ENCODE measurements at places on chromosomes 5 and 9.

DNA sequence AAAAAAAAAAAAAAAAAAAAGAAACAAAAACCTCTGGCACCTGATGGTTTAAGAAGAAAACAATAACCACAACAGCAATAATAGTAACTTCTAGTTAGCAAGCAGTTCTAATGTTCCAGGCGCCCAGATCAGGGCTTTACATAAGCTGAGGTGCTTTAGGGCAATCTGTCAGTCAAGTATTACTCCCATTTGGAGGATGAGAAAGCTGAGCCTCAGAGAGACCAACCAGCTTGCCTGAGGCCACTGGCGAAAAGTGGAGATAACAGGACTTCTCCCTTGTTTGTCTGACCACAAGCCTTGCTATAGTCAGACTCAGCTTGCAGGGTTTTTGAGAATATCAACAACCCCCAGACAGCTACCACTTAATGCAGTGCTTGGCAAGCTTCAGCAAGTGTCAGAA, 83.5 kb upstream of the BOD1 start:
- DNase-seq = no peak

- DNase-seq = no peak
These were observed 31.0 kb upstream of the SHISAL2B start for GRCh38 chr5:64659289-64659688.

DNA sequence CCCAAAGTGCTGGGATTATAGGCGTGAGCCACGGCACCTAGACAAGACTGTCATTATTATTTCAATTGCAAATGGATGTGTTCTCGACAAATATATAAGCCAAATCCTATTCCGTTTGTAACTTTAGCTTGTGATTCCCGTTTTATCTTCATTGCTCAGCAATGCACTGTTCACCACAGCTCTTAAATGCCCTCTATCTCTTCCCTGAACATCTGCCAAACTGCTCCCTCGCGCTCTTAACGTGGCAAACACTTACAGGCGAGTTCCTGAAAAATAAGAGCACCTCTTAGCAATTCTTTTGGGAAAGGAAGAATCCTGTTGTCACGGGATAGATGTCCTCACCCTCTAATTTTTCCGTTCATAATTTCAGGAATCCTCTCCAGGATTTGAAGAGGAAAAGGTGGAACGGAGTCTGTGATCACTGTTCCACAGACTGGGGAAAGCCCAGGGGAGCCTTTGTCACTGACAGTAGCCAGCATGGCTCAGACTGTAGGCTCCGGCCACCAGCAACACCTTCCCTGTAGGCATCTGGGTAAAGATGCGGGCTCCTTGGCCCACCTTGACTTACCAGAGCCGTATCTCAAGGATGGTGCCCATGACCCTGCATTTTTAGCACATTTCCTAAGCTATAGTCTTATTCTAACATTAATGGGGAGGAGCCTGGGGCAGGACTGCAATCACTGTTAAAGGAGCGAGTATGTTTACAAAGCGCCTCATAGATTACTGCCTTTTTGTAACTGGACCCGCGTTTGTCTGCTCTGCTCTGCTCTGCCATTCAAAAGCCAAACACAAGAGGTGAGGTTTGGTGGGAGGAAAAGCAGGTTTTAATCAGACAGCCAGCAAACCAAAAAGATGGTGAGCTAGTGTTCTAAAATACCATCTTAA, 20.2 kb upstream of the GNPDA1 start:
- DNase-seq = no peak

DNA sequence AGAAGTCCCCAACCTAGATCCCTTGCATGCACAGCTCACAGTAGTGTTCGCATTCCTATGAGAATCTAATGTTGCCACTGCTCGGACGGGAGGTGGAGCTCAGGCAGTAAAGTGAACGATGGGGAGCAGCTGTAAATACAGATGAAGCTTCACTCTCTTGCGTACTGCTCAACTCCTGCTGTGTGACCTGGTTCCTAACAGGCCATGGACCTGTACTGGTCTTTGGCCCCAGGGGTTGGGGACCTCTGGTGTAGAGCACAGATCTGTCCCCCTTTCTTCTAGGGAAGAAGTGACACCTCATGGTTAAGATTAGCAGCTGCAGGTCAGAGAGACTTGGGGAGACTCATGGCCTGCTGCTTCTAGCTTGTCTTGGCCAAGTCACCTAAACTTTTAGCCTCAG, 7.1 kb downstream of the ARHGEF28 start:
- DNase-seq = peak; percentile 35

DNA sequence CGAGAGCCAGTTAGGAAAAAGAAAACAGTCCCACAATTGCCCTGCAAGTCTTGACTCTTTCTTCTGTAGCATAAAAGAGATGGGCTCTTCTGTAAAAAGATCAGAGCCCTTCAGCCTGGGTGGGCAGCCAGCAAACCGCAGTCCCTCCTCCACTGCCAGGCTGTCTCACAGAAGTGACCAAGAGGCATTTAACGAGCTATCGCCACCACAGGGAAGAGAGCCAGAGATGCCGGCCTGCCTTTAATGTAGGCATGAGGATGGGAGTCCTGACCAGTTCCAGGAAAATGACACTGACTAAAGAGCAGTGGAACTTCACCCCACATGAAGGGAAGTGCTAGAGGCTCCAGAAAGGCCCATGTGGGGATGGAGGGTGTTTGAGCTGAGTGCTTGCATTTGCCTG, 264.6 kb downstream of the NDUFS4 start:
- no peak for DNase-seq

DNA sequence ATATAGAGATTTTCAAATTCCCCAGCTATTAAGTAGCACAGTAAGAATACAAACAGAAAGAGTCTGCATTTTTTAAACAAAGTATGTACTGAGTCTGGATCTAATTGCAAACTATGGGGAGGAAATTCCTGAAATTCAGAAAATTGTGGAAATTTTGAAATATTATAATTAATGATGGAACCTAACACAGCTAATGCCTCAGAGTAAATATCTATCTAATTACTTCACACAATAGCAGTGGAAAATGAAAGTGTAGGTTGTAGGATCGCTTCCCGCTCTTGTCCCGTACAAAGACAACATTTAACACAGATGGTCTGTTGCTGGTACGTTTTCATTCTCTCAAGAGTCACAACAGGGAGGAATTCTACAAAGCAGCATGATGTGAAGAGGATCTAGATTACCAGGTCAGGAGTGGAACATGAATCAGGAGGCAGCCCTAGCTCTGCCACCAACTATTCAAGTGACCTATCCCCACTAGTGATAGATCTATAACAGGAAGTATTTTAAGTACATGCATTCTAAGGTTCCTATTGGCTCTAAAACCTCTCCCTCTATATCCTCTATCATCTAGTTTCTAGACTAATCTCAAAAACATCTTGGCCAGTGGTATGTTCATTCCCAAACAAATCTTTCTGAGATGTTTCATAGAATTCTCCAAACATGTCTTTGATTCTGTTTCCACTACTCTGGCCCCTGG, 58.9 kb upstream of the GRAMD2B start:
- no peak for DNase-seq

GRCh38 chr5:72377910-72378638, 57.9 kb downstream of the PTCD2 start:
- no peak for DNase-seq

DNA sequence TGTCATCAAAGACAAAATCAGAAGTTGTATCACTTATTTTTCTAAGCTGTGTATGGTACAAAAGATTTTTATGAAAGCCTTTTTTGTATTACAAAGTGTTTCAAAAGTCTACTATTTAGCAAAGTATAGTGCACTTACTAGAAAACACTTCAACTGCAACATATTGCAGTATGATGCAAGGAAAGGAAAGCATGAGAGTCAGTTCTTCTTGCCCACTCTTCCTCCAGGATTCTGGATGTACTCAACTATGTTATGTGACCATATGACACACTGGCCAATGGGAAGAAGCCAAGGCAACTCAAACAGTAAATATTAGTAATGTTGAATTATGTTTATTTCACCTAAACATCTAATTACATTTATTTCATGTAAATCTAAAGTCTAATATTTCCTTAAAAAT, 49.5 kb upstream of the TYRP1 start:
- no peak for DNase-seq

- DNase-seq = no peak
These were observed 75.5 kb downstream of the SGCD start for GRCh38 chr5:156402387-156402921.

- no peak for DNase-seq
These were observed 261.1 kb downstream of the MLLT3 start for GRCh38 chr9:20361229-20361628.

DNA sequence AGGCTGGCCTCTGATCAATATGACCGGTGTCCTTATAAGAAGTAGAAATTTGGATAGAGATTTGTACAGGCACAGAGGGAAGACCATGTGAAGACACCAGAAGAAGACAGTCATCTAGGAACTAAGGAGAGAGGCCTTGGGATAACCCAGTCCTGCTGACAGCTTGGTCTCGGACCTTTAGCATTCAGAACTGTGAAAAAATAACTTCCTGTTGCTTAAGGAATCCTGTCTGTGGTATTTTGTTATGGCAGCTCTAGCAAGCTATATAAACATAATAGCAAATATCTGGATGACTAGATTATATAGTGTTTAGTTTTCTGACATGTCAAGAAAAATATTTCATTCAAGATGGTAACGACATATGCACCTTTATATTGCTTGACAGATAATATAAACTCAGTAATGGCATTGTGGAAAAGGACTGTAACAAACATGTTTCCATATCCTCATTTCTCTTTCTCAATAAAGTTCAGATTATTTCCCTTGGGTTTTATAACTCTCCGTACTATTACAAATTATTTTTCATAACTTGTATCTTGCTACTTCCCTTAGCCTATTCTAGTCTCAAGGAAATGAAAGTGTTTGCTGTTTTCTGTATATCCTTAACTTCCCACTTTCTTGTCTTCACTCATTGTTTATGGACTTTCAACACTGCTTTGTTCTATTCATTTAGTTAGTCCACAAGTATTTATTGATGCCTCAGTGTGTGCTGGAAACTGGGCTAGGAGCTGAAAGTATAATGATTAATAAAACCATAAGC, 62.4 kb downstream of the KIAA1958 start:
- DNase-seq = peak; percentile 45

DNA sequence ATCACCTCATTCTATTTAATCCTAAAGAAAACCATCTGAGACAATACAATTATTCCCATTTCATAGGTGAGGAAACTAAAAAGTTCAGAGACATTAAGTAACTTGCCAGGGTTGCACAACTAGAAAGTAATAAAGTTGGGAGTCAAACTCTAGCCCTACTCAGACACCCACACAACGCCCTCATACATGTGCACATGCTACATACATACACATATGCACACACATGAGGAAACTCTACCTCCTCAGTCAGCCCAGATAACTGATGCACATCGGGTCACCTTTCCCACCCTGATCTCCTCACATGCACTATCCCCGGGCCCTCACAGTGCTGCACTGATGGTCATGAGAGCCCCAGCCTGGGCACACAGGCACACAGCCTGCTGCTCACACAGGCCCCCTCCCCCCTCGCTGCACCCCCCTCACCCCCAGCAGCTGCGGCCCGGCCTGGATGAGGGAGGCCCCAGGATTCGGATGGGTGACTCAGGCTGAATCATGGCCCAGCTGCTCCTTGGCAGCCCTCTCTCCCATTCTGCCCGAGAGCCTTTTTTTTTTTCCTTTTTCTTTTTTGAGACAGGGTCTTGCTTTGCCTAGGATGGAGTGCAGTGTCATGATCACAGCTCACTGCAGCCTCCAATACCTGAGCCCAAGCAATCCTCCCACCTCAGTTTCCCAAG, 5.0 kb upstream of the GPRIN1 start:
- DNase-seq = peak; percentile 82

DNA sequence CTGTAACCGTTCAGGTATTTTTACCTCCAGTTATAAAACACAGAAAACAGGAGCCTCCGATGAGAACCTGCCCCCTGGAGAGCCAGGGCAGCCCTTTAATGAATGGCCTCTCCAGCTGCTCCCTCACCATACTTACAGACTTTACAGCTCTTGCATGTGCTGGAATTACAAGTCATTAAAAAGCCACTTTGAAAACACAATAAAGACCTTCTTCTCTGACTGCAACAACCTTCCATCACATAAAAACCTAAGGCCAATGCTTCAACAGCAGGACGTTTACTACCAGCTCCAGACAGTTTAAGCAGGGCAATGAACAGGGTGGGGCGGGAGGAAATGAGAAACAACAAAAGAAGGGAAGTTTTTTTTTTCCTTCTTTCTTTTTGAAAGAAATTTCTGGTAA, 213.8 kb downstream of the MLLT3 start:
- DNase-seq = no peak

GRCh38 chr9:27348785-27349697, 52.1 kb upstream of the EQTN start:
- DNase-seq = no peak

DNA sequence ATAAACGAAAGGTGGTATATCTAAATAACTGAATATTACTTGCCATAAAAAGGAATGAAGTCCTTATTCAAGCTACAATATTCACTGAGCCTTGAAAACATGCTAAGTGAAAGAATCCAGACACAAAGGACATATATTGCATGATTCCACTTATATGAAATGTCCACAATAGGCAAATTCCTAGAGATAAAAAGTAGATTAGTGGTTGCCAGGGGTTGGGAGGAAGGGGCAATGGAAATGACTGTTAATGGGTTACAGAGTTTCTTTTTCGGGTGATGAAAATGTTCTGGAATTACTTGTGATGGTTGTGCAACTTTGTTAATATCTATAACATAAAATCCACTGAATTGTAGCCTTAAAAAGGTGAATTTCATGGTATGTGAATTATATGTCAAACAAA, 227.1 kb upstream of the TRIM32 start:
- DNase-seq = no peak

DNA sequence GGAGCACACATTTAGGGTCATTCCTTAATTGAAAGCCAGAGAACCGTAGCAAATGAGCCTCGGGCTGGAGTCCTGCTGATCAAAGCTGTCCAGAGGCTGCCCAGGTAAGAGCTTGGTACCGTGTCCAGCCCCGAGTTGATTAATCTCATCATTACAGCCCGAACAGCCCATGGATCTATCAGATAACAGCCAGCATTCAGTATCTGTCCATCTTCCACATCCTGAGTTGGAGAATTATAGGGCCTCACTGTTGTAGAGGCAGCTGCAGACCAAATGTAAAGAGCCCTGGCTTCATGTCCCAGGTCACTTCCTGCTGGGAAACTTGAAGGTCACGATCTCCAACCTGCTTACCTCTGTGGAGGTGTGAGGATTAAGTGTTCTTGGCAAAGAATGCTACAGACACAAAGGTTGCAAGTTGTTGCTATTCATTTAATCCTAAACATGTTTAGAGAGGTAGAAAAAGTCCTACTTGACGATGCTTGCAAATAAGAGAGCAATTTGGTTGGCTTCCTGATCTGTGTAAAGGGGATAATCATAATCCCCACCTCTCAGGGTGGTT, 16.1 kb downstream of the GGTA1 start:
- no peak for DNase-seq

DNA sequence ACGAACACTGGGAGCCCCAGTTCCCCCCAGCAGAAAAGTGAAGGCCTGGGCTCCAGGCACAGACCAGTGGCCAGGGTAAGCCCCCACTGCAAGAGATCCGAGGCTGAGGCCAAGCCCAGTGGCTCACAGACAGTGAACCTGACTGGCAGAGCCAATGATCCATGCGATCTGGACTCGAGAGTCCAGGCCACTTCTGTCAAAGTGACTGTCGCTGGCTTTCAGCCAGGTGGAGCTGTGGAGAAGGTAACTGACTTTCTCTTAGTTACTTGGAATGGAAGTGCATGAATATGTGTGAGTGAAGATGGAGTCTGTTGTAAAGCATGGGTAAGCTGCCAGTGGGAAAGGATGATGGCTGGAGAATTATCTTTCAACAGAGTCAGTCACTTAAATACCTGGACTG, 99.7 kb downstream of the GOLPH3 start:
- no peak for DNase-seq

- peak; percentile 32 for DNase-seq
These were observed 190.7 kb upstream of the SLC27A6 start for GRCh38 chr5:128774605-128775004.

Data from ELR (cell line).